ENCODE measurements at places on chromosomes 6 and 20.

DNA sequence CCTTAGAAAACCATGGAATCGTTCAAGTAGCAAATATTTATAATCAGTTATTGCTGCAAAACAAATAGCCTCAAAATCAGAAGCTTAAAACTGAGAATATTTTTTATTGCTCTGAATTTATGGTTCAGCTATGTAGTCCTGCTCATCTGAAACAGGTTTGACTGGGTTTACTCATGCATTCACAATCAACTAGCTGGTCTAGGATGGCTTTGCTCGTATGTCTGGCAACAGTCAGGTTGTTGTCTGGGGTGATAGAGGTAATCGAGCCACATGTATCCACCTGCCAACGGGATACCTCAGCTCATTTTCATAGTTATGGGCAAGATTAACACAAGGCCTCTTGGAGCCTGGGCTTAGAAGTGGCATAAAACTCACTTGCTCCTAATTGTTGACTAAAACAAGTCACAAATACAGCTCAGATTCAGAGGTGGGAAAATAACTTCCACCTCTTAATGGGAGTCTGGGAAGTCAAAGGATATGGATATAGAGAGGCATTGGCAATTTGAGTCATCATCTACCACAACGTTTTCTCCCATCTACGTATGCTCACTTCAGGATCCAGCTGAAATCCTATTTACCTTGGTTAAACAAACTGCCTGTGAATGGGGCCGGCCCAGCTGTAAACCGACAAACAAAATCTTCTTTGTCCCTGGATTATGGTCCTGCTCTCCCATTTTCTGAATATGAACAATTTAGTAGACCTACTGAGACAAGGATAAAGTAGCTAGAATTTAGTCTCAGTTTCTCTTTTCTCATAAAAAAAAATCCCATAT, 54.5 kb upstream of the TENT5A start:
- DNase-seq = no peak

- DNase-seq = no peak
Observed at GRCh38 chr6:19842030-19842615, 5.0 kb downstream of the ID4 start.

- DNase-seq = no peak
Observed at GRCh38 chr6:22808466-22808865, 239.1 kb downstream of the HDGFL1 start.

DNA sequence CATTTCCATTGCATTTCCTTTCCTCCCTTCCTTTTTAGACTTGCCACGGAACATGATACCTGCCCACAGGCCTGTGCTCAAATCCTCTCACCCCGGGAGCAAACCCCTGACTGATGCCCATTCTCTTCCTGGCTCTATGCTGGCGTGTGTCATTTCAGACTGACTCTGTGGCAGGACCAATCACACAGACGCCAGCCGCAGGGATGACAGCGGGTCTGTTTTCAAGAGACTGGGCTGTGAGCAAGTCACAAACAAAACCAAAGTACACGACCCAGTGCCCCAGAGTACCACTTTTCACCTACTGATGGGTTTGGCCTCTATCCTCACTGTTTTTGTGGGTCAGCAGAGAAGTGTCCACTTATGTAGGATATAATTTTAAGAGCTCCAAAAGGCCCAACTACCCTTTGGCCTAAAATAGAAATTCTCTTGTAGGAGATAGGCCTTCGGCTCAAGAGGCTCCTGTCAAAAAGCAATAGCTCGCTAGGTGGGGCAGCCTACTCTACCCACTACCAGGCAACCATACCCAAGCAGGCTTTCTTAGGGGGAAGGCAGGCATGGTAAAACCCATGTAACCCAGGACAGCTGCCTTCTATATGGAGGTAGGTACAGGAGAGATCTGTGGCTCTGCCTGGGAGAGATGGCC, 215.7 kb downstream of the CDC5L start:
- no peak for DNase-seq

DNA sequence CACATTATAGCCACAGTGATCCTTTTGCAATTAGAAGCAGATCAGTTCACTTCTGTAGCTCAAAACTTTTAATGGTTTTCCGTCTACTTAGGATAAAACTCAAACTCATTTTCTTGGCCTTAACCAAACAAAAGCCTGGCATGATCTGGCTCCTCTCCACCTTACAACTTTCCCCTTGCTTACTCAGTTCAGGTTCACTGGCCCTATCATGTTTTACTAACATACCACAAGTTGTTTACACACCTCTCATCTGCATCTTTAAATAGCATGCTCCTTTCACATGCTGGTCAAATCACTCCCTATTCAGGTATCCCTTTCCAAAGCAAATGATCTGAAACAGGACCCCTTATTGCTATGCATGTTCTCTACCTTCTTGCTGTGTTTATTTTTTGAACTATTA, 191.4 kb upstream of the FAM83B start:
- DNase-seq = no peak

- DNase-seq = no peak
Observed at GRCh38 chr6:36223706-36224105, 27.2 kb downstream of the BRPF3 start.

Measured in suppressor macrophage treated with lipopolysaccharide for 1 hour (primary cell).